ENCODE measurements at places on chromosomes 7 and 10.

DNA sequence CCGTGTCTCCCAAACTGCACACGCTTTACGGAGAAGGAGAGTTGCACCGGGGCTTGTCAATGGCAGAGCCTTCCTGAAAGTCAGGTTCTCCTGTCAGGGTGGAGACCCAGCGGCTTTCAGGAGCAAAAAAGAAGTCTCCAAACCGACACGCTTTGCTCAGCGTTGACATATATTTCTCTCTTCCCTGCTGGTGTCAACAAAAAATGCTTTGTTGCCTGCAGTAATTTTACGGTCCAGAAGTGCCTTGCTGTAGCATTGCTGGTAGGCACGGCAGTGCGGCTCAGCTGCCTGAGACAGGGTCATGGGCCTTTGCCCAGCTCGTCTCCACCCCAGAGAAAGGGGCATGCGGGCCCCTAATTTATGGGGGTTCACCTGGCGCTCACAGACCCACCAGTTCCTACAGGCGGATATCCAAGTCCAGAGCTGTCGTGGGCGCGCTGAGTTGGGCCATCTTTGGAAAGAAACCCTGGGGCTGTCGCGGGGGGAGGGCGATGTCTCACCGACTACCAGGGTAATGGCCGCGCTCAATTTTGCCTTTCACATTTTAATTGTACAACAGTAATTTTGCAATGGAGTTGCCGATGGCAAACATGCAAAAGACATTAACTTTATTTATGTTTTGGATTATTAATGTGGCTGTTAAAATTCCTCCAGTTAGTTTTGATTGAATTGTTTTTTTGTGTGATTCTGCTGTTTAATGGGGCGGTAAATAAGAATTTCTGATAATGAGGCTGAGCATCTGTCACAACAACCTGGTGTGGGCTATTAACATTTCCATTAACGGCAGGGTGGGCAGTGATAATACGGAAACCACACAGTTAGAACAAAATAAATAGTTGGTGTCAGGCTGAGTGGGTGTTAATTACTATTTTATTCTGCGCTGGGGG, 478.2 kb upstream of the FOXK1 start:
- DNase-seq: no peak

DNA sequence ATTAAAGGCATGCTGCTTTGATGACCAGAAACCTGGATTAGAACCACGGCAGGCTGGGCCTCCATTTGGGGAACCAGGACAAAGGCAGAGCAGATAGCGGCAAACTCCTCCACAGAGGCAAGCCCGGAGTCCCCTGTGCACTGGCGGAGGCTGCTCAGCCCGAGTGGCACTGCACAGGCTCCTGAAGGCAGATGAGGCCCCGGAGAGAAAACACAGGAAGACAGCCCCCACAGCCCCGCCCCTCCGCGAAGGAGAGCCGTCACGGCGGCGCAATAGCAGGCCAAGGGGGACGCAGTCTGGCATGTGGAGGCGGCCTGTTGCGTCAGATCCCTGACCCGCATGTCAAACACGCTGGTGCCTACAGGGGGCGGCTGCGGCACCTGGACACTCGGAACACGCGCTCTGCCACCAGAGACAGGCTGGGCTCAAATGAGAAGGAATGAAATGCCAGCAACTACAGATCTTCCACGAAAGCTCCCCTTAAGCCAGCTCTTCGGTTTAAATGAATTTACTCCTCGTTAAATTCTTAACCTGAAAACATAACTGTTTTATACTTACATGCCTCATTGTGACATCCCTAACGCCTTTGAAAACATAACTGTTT, 128.5 kb downstream of the MAD1L1 start:
- peak; percentile 46 for DNase-seq

- no peak for DNase-seq
These were observed 217.1 kb downstream of the HTR7 start for GRCh38 chr10:90640756-90641155.

DNA sequence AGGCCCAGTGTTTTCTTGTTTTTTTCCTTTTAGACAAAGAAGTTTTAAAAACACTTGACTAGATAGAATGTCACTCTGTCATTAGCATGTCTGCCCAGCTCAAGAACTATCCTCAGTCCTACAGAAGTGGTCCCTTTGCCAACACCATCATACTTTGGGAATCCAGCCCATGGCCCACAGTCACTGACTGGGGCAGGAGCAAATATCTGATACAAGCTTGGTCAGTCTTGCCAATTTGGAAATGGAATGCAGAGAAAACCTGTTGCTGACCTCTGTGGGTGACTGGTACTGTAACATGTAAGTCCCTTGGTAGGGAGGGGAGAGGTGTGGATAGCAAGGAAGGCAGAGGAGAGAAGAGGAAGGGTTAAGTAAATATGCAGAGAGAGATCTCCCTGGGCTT, 47.8 kb downstream of the IPMK start:
- no peak for DNase-seq

GRCh38 chr7:77281780-77282478, 82.3 kb upstream of the FGL2 start:
- no peak for DNase-seq

DNA sequence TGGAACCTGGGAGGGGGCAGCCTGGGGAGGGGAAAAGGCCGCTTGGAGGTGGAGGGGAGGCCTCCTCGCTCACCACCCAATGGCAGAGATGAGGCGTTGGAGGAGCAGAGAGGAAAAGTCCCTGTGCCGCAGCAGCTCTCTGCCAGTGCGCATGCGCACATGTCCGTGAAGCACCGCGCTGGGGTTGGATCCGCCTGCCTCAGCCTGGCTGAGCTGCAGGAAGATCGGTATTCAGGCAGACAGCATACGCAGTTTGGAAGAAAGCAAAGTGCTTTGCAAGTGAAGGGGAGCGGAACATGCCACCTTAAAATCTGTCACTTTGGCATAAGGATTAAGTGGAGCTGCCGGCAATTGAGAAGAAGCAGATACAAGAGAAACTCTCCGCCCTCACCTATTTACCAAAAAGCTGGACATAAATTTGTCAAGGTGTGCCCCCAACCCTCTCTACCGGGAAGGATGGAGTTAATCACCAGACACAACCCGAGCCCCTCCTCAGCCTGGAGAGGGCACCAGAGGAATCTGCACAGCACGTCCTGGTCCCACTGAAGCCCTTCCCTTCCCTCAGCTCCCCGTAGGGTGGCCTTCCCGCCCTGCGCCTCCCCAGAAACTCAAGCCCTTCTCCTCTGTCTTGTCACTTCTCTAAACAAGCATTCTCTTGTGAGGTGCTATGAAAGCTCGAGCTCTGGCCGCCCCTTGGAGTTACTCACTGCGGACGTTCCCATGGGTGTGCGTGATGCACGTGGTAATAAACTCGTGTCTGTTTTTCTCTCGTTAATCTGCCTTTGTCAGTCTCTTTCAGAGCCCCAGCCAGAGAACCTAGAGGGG, 32.2 kb upstream of the TMEM72 start:
- DNase-seq: peak; percentile 57

GRCh38 chr7:4667776-4668509, 14.2 kb upstream of the FOXK1 start:
- DNase-seq: no peak

DNA sequence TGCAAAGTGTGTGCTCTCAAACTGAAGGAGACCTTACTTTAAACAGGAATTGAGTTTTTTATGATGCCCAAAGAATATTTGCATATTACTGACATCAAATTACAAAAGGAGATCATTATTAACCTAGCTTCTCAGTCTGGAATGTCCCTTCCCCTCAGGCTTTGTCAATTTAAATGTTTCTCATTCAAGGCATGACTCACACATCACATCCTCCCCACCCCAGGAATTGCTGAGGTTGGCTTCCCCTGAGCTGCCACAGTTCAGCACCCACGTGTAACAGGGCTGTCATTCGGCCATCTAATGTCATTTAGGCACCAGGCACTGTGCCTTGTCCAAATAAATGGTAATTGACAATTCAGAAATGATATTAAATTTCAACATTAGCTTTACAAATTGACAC, 305.9 kb upstream of the MGMT start:
- DNase-seq: no peak

DNA sequence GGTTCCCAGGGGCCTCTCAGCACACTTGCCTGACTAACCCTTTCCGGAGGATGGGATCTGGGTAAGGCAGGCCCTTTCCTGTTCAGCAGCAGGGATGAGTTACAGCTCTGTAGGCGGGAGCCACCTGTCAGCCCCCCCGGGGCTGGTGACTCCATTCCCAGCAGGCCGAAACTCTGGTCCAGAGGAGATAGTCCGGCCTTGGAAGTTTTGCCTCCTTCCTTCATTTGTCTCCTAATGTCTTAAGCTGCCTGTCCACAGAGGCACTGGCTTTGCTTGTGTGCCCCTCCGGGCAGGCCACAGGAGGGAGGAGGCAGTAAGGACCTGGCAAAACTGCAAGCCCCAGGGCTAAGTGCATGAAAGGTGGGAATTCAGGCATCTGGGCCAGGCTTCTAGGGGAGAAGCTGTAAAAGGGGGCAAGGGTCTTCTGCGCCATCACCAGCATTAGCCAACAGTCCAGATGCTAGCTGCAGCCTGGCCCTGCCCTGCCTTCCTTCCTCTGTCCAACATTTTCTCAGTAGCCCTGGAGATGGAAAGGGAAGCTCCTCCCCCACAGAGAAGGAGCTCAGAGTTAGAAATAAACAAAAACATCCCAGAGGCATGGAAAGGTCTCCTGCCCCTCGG, 1.2 kb downstream of the ADIRF start:
- no peak for DNase-seq

DNA sequence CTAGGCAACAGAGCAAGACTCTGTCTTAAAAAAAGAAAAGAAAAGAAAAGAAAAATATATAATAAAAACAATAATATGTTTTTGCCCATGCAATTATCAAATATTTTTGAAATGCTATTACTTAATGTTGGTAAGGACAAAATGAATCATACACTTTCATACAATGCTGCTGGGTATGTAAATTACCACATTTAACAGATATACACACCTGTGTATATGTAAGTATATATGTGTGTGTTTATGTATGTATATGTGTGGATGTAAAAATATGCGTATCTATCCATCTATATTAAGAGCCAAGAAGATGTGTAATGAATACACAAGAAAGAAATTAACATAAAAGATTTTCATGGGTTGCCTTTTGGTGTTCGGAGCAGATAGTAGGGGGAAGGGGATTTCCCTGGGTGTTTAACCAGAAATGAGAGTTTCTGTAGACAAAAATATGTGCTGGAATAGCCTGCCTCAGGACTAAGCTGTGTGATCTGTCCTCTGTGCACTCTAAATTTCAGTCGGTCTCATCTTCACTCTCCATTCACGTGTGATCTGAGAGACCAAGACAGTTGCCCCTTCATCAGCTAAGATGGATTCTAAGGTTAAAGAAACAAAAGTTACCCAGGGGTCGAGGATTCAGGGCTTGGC, 61.2 kb downstream of the PRKCQ start:
- no peak for DNase-seq

DNA sequence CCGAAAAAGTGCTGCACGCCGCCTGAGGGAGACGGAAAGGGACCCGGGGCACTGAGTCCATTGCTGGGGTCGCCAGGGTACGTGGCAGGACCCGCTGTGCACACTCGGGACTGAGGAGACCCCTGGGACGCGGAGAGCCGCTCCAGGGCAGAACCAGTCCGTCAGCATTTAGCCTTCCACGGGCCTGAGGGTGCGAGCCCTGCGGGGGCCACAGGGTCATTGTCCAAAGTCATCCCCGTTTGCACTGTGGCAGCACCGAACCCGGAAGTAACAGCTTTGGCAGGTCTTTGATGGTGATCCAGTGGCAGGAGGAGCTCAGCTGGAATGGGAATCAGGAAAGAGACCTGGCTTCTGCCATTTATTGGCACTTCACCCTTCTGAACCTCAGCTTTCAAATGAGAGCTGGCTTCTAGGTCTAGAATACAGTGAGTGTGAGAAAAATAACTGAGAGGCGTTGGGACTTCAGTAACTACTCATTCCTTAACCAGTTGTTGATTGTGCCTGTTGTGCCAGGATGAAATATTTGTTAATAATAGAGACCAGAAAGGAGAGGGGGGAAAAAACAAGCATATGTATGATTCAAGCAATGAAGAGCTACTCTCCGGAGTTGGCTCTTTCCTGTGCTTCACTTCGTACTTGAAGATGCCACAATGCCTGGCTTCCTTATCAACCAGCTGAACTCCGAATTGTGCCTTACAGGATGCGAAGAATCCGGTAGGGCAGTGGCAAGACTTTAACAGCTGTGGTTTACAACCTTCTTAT, 811 bp upstream of the ARHGAP12 start:
- DNase-seq: no peak

DNA sequence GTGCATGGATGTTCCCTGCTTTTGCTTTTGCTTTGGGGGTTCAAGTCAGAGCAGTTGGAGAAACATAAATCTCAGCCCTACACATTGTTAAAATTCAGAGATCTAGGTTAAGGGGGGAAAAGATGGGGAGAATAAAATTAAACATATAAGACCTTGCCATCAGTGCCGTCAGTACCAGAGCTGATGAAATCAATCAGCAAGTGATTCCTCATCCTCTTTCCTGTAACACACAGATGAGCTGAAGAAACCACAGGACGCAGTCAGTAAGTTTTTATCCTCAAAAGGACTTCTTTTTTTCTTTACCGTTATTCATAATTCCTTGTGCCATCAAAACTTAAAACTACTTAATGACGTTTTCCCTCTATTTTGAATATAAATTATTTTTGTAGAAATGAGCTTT, 5.9 kb downstream of the HECW1 start:
- DNase-seq: no peak

- peak; percentile 10 for DNase-seq
These were observed 444.7 kb downstream of the DGKB start for GRCh38 chr7:14457568-14458453.

DNA sequence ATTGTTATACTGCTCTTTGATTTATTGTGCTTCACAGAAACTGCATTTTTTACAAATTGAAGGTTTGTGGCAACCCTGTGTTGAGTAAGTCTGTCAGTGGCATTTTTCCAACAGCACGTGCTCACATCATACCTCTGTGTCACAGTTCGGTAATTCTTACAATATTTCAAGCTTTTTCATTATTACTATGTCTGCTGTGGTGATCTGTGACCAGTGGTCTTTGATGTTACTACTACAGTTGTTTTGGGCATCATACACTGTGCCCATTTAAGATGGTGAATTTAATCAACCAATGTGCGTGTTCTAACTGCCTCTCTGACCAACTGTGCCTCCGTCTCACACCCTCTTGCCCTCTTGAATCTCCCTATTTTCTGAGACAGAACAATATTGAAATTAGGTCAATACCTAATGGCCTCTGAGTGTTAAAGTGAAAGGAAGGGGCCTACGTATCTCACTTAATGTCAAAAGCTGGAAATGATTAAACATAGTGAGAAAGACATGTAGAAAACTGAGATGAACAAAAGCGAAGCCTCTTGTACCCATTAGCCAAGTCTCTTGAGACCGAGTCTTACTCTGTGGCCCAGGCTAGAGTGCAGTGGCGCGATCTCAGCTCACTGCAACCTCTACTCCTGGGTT, 20.2 kb upstream of the ASL start:
- no peak for DNase-seq

DNA sequence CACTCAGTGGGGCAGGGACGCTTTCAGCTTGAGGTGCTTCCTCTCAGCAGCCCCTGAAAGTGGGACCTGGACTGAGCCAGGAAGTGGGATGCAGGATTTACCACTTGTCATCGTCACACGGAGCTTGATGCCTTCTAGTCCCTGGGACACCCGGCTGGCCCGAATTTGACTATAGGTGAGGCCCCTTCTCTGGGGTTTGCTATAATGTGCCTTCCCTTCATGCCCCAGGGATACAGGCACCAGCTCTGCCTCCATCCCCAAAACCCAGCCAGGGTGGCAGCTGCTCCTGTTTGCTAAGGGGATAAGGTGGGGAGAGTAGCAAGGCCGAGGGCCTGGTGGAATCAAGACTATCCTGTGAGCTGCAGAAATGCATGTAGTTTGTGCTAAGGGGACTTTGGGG, 235.0 kb downstream of the GLRX3 start:
- no peak for DNase-seq

Measured in activated CD8-positive, alpha-beta memory T cell treated with anti-CD3 and anti-CD28 coated beads for 48 hours (primary cell).